Tracheal epithelial cell (primary cell): ENCODE measurements at places on chromosomes 5 and 9. TPM values are rescaled to one million over a fixed set of nuclear protein-coding genes. Genes with fewer than 3 reads are reported as not detected.

RASA1 gene
- total RNA-seq, result 23.7 and 46.3 TPM in 2 replicates

CA9 gene
- total RNA-seq, result 9.6 and 35.2 TPM in 2 replicates

EIF4E1B gene
- not detected in 2 replicates for total RNA-seq

MSX2 gene
- total RNA-seq, result under 0.01 TPM in 1 of 2 replicates, not detected in the other

ZBTB6 gene
- 13.3 and 16.8 TPM in 2 replicates for total RNA-seq

IRGM gene
- total RNA-seq, result not detected in 2 replicates
